ENCODE measurements at places on chromosomes 6 and 20.

- no peak for DNase-seq
These were observed 2.1 kb upstream of the UBE2V1 start for GRCh38 chr20:50115041-50115512.

- DNase-seq, result no peak
These were observed 1.3 kb upstream of the GTSF1L start for GRCh38 chr20:43727980-43728590.

DNA sequence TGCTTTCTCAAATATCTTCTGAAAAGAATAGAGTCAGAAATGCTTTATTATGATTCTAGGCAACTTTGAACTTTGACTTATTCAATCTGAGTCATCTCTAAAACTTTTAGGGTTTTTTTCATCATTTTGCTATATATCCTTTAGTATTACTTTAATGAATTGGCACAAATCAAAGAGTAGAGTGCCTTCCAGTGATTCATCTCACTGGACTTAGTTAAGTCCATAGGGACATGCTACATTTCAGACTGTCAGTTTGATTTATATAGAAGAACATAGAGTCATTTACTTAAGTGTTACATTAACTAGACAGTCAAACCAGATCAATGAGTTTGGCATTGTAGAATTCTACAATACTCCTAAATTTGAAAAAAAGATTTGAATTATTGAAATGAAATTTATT is 1235.7 kb upstream of the MAP3K7 start:
- no peak for DNase-seq

DNA sequence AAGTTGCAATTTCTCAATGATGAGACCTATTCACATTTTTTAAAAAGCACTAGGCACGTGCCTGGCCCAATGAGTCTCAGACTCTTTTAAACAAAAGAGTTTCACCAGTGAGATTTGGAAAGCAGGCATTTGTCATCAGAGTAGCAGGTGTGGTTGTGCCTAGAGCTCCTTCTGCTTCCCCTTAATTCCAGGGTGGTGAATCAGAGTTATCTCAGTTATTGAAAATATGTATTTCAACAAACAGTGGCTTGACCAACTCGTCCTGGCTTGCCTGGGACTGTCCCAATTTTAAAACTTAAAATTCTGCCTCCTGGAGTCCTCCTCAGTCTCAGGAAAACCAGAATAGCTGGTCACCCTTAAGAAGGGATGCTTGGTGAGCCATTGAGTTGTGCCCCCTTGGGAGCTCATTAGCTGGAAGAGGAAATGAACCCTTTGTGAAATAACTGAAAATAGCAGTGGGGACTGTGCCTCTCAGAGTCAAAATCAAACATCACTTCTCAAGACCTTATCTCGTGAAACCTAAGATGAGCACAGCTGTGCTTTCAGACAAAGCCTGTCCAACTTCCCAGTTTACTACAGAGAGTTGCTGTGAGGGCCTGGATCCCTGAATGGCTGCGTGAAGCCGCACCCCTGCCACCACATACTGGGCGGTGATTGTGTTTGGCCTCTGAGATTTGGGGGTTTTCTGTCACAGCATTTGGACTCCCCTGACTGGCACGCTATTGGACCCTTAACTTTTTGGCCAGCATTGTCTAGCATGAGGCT is 116.3 kb downstream of the ANKRD60 start:
- DNase-seq, result no peak

- no peak for DNase-seq
These were observed 78.4 kb downstream of the ADTRP start for GRCh38 chr6:11700118-11700718.

DNA sequence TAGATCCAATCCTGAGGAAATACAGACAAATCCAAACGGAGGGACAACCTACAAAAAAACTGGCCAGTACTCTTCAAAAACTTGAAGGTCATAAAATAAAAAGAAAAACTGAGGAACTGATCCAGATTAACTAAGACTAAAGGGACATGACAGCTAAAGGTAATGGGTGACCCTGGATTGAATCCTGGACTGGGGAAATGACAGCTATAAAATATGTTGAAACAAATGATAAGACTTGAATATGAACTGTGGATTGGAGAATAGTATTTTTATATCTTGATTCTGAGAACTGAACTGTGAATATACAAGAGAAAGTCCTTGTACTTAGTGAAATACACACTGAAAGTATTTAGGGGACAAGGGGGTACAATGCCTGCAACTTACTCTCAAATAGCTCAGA is 96.9 kb upstream of the EMILIN3 start:
- DNase-seq, result no peak

DNA sequence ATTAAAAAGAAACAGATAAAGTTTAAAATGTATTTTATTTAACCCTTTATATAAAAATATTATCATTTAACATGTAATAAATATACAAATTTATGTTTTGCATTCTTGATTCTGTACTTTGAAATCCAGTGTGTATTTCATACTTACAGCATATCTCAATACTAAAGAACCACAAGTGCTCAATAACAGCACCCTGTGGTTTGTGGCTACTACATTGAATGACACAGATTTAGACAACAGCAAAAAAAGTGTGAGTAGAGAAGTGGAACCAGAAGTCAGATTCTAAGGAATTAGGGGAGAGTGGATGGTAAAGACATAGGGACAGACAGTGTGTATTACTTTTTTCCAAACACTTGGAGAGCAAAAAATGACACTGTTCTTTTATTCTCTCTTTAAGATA is 524.5 kb downstream of the BMP2 start:
- no peak for DNase-seq

DNA sequence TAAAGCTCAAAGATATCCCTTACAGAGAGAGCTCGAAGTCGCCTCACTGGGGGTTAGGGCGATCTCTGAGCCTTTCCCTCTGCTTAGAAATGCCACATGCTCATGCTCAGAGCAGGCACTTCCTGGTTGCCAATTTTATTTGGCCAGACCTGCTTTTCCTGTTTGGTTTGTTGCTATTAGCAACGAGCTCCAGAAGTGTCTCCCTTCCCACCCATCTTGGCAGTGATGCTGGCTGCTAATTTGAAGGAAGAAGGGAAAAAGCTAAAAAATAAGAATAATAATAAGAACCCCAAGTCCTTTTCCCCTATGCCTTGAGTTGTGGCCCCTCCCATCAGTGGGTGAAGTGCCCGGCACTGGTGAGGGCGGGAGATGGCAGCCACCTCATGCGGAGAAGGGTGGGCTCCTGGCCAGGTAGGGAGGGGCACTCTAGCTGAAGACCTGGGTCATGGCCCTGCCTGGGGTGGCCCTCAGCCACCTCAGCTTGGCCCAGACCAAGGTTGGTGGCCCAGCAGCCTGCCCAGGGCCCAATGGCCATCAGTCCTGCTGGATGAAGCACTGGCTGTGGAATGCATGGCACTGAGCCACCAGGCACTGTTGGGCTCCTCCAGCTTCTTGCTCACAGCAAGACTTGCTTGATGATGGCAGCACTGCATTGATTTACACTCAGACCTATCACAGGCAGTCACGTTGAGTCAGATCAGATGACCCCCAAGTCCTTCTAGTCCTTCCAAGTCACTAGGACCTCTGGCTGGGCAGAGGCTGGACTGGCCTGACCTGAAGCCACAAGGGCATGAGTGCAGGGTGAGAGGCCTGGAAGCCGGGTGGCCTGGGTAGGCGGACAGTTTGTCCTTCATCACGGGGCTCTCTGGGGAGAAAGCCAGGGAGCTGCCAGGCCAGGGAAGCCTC is 79.0 kb downstream of the SYNJ2 start:
- no peak for DNase-seq

DNA sequence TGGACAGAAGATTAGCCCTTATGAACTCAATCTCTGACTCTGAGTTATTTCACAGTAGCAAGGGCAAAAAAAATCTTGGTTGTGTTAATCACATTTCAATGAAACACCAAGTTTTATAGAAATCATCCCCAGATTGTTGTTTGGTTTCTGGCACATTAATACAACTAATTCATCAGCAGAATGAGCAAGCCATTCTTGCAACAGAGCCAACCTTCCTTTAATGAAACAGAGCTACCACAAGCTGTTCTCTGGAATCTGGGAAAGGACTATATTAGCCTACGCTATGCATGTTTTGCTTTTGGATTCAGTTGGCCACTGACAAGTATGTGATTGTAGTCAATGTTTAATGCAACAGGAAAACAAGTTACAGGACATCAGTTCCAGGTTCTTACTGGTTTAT is 13.8 kb upstream of the POPDC3 start:
- DNase-seq, result no peak

GRCh38 chr6:166877906-166878305 is 78.4 kb downstream of the RNASET2 start:
- no peak for DNase-seq

GRCh38 chr20:44642203-44643153 is 9.0 kb downstream of the ADA start:
- DNase-seq, result no peak

DNA sequence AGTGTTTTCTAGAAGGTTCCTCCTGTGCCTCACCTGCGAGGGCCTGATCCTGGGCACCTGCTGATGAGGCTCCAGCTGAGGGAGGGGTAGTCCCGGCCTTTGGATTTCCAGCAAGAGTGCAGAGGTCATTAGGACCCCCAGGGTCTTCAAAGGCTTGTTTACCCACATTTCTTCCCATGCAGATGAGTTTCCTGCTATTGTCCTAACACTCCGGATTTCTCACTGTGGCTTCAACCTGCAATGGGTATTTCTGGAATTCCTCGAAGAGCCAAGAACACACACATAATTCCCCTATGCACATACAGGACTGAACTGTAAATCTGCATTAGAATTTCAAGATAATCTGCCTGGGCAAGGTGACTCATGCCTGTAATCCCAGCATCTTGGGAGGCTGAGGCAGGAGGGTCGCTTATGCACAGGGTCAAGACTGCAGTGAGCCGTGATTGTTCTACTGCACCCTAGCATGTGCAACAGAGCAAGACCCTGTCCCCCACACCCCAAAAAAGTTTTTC is 53.9 kb downstream of the ADNP start:
- no peak for DNase-seq

DNA sequence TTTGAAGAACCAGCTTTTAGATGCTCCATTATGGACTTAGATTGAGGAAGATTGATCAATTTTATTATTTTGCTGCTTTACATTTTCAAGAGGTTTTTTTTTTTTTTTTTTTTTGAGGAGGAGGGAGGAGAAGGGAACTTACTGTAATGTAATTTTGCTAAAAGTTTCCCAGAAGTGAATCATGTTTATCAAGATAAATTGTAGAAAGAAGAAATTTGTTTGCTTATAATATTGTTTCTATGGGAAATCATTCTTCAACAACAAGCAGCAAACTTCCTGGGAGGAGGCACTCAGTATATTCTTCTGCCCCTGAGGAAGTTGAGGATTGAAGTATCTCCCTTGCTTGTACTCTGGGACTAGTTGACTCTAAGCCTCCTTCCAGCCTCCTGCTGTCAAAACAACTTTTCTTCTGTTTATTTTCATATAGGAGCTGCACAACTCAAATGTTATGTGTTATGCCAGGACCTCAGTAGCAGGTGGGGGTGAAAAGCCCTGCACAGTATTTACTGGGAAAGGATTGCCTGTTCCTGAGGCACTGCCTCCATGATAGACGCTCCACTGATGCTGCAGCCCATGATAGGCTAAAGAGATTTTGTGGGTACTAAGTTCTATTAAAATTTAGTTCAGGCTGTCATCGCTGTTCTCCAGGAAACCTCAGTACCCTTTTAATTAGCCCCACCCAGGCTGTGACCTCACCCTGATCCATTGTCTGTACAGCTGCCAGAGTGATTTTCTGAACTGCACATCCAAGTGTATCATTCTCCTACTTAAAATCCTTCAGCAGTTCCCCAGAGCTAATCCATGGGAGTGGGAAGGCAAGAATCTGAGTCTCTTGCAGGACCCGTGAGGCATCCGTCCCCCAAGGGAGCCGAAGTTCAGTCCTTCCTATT is 51.9 kb downstream of the CARMIL1 start:
- DNase-seq, result no peak

GRCh38 chr20:23283096-23283850 is 67.3 kb upstream of the NXT1 start:
- DNase-seq, result no peak

DNA sequence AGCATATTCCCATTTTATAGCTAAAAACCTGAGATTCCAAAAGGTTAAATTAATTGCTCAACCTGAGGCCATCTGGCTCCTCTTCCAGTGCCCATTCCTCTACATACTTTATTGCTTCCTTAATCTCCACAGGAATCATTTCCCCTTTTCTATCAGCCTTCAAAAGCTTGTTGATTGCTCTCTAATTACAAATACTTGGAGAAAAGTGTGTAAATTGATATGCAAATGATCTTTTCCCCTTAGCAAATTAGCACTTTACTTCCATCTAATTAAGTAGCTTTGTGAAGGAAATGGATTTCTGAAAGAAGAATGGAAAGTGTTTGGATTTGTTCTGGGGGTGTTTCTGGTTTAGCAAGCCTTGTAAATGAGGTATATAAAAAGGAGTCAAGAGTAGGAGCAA is 323.3 kb downstream of the GRIK2 start:
- DNase-seq, result no peak

DNA sequence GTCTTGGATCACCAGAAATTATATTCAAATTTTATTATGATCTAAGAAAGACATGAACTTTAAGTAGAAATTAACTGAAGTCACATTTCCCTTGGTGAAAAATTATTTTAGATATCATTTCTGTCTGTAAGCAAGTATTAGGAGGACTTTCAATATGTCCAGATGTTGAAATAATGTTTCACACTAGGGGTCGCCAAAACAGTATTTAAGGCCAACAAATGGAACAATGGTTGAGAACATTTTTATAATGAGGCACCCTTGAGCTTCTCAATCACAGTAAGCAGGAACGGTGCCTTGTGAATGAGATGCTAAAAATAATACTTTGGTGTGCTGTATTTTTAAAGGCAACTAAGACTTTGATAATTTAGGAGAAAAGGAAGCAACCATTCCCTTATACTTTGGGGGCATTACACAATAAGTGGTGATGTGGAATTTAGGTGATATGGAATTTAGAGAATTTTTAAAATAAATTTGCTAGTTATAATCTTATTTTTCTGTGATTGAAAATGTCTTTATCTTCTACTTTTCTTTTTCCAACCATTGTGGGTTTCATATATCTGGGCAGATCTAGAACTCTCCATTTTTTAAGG is 9.6 kb upstream of the SF3B5 start:
- DNase-seq, result no peak

DNA sequence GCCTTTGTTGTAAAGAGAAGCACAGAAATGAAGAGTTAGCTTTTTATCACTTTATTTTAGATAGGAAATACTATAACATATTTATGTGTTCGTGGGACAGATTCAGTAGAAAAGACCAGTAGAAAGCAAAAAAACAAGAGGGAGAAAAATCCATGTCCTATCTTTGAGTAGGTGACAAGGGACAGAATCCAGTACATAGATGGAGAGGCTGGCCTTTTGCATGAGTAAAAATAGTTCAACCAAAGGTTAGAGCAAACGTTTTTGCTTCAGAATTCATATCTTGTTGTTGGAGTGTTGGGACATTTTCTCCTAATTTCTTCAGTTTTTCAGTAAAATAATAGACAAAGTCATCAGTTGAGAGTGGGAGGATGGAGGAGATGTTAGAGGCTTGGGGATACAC is 19.6 kb upstream of the FAM83B start:
- DNase-seq, result no peak

- DNase-seq, result no peak
These were observed 219.3 kb upstream of the RNF217 start for GRCh38 chr6:124742971-124743370.

GRCh38 chr20:3744806-3745685 is 12.6 kb downstream of the HSPA12B start:
- peak; percentile 59 for DNase-seq
